ENCODE measurements at places on chromosomes 7 and 10.

DNA sequence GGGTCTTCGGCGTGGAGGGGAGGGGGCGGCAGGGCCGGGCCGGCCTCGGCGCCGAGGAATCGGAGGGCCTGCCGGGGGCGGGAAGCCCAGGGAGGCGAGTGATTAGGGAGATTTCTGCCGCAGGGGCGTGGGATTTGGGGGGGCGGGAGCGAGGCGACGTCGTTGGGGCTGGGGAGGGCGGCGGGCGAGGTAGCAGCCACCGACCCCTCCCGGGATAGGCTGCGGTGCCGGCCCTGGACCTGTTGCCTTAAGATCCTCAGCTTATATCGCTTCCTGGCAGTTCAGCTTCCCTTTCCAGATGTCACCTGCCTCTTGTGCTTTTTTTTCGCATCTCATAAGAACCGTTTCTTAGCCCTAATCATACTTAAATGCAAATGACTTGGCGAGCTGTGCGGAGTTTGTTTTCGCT, 655 bp downstream of the LMTK2 start:
- no peak for DNase-seq

DNA sequence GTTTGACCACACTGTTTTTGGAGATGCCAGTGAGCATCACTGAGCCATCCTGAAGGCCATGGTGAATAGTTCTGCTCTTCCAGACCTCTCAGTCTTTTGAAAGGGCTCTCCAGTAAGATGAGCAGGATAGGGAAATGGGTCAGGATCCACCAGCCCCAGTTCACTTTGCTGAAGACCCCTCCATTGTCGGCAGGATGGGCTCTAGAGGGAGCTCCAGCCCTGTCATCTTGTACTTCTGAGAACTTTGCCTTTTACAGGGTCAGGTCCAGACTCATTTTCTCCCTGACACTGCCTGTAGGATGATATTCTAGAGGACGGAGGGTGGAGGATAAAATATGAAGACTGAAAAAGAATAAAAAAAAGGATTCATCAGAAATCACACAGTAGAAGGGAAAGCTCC, 13.1 kb downstream of the LHFPL3 start:
- DNase-seq, result no peak

DNA sequence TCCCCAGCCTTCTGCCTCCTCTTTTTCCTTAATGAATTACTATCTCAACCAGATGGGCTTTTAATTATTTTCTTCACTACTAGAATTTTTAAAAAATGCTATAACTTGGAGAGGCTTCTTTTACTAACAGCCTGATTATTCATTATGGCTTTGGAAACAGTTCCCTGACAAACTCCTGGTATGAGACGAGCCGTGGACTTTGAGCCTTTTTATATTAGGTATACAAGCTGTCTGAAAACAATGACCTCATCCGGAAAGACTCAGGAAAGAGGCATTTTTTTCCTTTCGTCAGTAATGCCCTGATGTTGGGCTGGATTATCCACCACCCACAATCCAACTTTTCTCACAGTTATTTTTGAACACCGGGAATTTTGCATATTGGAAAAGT, 26.7 kb upstream of the ABLIM1 start:
- no peak for DNase-seq

DNA sequence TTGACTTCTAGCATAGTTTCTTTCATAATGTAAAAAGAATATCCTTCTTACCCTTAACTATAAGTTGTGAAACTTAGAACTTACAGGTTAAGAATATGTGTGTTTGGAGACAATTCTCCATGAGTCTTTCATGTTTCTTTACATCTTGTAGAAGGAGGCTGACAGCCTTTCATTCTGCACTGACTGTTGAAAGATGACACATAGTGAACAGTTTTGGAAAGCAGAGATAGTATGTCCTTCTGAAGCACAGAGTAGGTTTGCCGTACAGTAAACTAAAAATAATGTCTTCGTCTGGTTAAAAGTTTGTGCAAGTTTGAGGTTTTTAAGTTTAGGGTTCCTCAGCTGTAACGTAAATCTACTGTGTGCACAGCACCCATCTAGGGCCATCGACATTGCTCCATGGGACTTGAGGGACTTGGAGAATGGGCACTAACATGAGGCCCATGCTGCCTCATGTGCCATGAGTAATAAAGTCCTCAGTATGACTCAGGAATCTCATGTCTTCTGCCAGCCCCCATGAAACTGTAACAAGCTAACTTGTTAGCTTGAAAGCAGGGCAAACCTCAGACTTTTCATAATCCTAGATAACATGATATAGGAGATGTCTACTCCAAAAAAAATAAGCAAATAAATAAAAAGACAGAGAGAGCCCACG, 24.5 kb upstream of the ELAPOR2 start:
- DNase-seq, result no peak

- DNase-seq, result no peak
These were observed 395.9 kb downstream of the SORCS3 start for GRCh38 chr10:105037022-105037421.

DNA sequence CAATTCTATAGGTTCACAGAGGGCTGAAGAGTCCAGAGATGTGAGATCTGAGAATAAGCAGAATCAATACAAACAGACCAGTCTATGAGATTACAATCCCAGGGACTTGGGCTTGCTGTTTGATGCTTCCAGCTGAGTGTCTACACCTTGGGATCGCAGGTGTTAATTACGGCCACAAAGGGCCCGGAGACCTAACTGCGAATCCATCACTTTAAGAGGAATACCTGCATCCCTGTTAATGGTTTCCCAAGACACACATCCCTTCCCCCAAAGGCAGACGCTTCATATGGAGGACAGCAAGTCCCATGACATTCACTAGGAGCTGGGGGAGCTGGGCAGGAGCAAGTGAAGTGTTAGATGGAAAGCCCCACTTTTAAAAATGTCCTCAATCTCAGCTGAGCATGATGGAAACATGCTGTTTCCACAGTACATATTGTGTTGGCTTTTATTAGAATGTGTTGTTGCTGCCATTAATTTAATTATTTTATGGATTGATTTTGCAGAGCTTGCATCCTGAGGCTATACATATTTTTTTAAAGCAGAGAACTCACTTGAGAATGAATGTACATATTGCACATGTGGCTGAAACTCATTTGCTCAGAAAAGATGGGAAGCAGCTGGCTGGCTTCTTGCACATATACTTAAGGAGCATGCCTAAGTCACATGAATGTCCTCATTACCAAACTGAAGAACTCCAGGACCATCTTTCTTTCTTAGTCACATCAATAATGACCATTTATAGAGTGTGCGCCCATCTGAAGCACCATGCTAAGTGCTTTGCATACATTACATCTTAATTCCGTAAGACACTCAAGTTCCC, 151.3 kb downstream of the NEBL start:
- no peak for DNase-seq

GRCh38 chr7:5212633-5213285, 22.7 kb downstream of the WIPI2 start:
- no peak for DNase-seq

Data from CD4-positive, alpha-beta T cell treated with Interleukin-17A for 1 hour (primary cell).